ENCODE measurements at places on chromosomes 2 and 18. TPM values are rescaled to one million over a fixed set of nuclear protein-coding genes. Genes with fewer than 3 reads are reported as not detected.
A peak's percentile ranks its signal among the peaks of the same experiment; 100 is the strongest.

DNA sequence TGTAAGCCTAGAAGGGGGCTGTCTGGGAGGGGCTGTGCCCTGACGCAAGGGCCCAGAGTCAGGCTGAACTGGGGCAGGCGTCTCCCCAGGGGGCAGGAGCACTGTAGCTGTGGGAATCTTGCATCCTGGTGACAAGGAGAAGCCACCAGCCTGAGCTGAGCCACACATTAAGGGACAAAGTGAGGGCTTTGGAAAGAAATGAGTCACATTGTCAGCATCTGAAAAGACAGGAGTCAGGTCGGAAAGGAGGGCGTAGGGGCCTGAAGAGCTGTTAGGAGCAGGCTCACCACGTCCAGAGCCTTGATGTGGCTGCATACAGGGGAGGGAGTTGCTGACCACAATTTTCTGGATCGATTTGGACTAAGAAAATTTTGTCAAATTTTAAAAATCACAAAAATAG is 298.6 kb downstream of the CYP26B1 start:
- DNase-seq, result no peak

The STAM2 gene
- polyA plus RNA-seq, result 29.6 TPM

The HTRA2 gene
- polyA plus RNA-seq, result 28.2 TPM

DNA sequence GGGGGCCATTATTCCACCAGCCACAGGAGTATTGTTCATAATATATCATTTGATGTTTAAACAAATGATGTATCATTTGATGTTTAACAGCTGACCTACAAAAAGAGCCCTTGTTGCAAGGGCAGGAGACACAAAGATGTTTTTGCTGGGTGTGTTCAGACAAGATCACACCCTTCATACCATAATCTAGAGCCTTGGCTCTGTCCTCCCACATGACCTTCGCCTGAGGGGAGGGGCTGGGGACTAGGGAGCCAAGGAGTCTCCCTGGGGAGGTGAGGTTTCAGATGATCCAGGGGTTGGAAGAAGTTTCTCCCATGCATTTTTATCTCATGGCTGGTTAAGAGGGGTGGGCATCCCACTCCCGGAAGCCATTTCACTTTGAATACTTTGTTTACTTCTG is 33.5 kb downstream of the CDC42EP3 start:
- no peak for DNase-seq

- peak; percentile 84 for DNase-seq
These were observed 18.4 kb downstream of the ATOH8 start for GRCh38 chr2:85772019-85772745.

The UGT1A4 gene
- polyA plus RNA-seq, result 0.04 TPM

The RNU2-63P gene
- not detected for polyA plus RNA-seq

GRCh38 chr18:77098538-77099174 is 33.9 kb downstream of the MBP start:
- no peak for DNase-seq

The IL1RL2 gene
- 0.34 TPM for polyA plus RNA-seq

DNA sequence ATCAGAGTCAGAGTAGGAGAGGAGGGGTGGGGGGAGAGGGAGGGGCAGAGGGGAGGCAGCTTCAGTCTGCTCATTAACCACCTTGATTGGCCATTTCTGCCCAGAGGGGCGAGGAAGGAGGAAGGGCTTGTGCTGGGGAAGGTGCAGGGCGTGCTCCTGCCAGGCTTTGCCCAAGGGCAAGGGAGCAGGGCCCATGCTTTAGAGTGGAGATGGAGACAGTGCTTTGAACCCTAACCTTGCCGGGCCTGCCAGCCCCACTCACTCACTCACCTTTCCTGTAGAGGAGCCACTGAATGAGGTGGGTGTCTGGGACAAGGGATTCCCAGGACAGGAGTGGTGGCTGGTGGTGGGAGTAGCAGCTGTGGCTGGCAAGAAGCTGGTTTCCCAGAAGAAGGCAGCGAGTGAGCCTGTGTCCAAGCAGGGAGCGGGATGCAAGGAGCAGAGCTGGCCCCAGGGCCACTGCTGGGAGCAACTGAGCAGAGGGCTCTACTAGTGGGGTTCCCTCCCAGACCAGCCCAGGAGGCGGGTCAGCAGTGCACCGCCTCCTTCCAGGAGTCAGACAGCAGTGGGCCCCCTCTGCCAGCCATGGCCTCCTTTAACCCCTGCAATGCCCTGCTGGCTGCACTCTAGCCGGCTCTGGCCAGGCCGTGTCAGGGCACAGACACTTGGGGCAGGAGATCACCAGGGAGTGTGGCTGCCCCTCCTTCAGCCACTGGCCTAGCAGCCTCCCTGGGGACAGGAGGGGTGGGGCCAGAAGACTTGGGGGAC is 3.6 kb upstream of the RUFY4 start:
- DNase-seq, result no peak

GRCh38 chr2:96145848-96146152 is 560 bp upstream of the DUSP2 start:
- no peak for DNase-seq

The IGFBP2 gene
- 242 TPM for polyA plus RNA-seq

The STARD6 gene
- 0.06 TPM for polyA plus RNA-seq

GRCh38 chr2:172089633-172090032 is 4.3 kb downstream of the DLX1 start:
- no peak for DNase-seq

The C2orf80 gene
- 0.84 TPM for polyA plus RNA-seq

GRCh38 chr2:217182926-217183325 is 323.1 kb upstream of the TNP1 start:
- DNase-seq, result no peak

The TEX44 gene
- not detected for polyA plus RNA-seq

The CCDC178 gene
- polyA plus RNA-seq, result 0.36 TPM

DNA sequence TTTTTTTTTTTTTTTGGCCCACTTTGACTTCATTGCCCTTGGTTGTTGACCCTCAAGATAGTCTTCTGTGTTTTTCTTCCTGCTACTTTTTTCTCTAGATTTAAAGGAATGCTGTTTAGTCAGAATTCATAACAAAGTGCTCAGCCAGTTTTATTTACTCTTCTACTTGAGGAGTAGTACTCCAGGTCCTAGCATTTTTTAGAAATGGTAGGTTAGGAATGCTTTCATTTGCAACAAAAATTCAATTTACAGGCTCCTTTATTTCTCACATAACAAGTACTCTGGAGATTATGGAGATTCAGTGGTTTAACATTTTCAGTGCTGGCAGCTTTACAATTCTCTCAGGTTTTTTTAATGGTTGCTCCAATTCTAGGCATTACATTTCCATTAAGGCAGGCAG is 58.2 kb downstream of the KIAA1328 start:
- DNase-seq, result no peak

DNA sequence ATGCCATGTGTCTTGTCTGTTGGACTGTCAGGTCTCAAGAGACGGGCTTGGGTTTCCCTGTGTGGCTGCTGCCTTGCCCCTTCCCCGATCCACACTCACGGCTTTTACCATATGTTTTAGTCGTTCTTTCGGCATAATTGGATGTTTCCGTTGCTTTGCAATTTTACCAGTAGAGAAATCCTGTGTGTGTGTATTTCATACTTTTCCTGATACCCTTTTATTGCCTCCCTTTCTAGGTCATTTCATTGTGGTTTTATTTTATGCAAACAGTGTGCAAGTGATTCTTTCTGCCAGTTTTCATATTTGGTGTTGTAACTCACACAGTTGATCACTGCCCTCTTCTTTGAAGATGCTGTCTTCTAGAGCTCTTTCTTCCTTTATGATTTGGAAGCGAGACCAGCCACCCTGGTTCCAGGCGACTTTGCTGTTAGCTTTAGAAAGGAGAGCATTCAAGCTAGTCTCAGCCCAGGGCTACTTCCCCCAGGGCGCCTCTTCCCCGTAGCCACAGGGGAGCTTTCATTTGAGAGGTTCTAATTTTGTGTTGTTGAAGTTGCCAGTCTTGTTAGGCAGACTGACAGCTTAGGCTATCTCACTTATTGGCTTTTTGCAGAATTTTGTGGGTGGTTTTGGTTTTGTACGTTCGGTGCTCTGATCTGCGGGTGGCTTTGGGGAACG is 17.0 kb downstream of the SH3BP4 start:
- no peak for DNase-seq

DNA sequence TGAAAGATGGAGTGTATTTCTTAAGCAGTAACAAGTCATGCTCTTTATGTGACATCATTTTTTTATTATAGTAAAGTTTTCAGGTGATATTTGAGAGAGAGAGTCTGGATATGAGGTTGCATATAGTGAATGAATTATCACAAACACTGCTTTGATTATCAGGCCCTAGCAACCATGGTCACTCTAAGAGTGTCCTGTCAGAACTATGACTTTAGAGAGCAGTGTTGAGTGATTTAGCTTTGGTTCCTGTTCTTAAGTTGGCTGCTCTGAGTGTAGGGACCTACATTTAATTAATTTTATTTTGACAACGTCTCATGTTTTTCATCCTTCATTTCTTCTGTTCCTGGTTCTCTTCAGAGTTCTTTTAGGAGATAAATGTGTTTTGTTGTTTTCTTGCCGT is 275.5 kb downstream of the KCNJ3 start:
- no peak for DNase-seq

GRCh38 chr2:161650116-161651015 is 26.1 kb downstream of the SLC4A10 start:
- no peak for DNase-seq

- no peak for DNase-seq
These were observed 212.7 kb downstream of the PLCL1 start for GRCh38 chr2:198017068-198017467.

The EIF5B gene
- polyA plus RNA-seq, result 50.4 TPM

DNA sequence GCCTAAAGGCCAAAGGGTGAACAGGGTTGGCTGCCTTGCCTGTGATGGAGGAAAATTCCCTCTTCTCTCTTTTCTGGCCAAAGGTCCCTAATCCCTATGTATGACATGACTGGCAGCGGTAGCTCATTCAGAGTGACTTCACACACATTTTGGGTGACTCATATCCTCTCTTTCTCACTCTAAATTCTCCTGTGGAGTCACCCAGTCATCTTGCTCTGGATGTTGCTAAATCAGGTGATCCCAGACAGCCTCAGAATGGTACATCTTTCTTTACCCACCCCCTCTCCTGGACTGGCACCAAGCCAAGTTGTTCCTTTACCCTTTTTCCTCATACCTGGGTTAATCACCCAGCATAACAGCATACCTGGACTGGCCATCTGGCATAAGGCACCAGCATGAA is 77.2 kb downstream of the NEURL3 start:
- no peak for DNase-seq

DNA sequence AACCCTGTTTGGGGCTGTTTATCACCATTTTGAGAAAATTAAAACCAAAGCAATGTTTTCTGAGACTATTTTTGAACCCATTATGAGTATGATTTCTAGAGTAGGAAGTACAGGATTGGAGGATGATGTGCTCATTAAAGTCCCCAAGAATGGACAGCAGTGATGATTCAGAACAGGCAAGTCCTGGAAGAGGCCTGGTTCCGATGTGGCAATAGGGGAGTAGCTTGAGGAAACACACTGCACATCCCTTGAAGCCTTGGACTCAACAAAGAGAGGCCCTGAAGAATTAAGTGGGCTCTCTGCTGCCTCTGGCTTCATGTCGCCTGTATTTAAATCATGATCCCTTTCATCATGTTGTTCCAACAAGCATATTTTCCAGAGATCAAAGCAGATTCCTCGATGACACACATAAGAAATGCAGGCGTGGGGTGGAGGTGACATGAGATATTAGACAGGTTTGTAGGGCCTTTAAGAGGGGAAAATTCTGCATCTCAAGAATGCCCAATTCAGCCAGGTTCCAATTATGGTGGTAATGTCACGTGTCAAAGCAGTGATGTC is 242.2 kb downstream of the FHOD3 start:
- DNase-seq, result no peak

- DNase-seq, result peak; percentile 40
These were observed 232.3 kb downstream of the KLHL29 start for GRCh38 chr2:23617167-23617810.

The KCNF1 gene
- 1.3 TPM for polyA plus RNA-seq

DNA sequence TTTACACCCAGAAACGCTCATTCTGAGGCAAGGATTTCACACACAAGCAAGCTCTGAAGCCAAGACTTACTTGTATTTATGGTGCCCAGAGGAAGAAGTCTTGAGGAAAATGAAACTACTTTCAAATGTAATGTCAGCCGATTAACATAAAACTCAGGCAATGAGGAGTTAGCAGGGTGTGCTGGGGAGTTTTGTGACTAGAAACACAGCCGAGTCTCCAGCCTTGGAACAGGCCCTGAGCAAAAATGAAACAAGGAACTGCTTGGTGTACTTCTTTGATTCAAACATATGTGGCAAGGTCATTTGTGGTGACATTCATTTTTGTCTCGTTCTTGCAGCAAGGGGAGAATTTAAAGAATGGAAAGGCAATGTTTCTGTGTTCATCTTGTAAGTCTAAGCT is 4.5 kb downstream of the DYTN start:
- DNase-seq, result no peak

DNA sequence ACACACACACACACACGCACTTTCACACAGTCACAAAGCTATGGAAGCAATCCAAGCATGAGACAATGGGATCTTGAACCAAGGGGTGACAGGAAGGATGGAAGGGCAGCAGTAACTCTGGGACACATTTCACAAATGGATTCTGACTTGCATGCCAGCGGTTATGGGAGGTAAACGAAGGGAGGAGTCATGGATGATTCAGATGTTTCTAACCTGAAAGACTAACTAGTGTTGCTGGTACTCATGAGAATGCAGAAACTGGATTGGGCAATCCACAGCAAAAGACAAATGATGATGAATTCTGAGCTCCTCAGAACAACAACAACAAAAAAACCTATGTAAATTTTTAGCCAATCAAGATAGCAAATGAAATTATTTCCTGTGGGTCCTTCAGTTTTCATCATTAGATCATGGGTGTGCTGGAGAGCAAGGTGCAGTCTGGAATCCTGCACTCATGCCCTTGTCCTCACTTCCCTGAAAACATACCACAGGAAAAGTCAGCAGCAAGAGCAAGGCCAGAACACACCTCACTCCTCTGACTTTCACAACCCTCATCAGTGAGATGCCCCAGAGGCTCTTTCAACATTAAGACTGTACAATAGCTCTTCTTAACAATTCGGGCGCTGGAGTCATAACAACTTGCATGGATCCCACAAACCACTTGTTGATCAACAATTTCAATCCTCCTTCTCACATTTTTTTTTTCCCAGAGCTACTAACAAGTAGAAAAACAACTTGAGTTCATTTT is 32.6 kb downstream of the ABCA12 start:
- no peak for DNase-seq

DNA sequence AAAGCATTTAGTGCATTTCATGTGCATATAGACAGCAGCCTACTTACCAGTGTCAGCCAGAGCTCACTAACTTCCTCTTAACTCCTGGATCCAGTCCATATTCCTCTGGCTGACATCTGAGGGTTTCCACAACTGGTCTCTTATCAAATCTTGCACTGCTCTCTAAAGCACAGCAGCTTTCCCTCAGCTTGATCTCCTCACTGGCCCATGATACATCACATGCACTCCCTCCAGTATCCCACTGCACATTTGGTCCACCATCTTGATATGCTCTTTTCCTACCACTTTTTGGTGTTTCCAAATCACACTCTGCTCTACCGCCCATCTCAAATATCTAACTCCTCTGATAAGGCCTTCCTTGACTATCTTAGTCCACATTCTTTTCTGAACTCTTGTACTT is 105.0 kb upstream of the ZFP36L2 start:
- DNase-seq, result no peak

- no peak for DNase-seq
These were observed 64.5 kb downstream of the TGFA start for GRCh38 chr2:70489165-70489564.

The SLC5A7 gene
- 7.1 TPM for polyA plus RNA-seq

- DNase-seq, result no peak
These were observed 95.0 kb downstream of the MAPRE2 start for GRCh38 chr18:35136248-35136647.

- DNase-seq, result no peak
These were observed 54.9 kb downstream of the MAPRE2 start for GRCh38 chr18:35095983-35096676.

The ZNF532 gene
- 36.6 TPM for polyA plus RNA-seq

GRCh38 chr2:12607971-12608370 is 108.8 kb upstream of the TRIB2 start:
- DNase-seq, result no peak

GRCh38 chr2:179636995-179637394 is 224.4 kb downstream of the ZNF385B start:
- no peak for DNase-seq

Measured in large intestine (tissue), 12 donors.